ENCODE measurements at places on chromosomes 4 and X.
A peak's percentile ranks its signal among the peaks of the same experiment; 100 is the strongest.

- no peak for DNase-seq
These were observed 208.1 kb downstream of the PDGFC start for GRCh38 chr4:156763511-156763910.

DNA sequence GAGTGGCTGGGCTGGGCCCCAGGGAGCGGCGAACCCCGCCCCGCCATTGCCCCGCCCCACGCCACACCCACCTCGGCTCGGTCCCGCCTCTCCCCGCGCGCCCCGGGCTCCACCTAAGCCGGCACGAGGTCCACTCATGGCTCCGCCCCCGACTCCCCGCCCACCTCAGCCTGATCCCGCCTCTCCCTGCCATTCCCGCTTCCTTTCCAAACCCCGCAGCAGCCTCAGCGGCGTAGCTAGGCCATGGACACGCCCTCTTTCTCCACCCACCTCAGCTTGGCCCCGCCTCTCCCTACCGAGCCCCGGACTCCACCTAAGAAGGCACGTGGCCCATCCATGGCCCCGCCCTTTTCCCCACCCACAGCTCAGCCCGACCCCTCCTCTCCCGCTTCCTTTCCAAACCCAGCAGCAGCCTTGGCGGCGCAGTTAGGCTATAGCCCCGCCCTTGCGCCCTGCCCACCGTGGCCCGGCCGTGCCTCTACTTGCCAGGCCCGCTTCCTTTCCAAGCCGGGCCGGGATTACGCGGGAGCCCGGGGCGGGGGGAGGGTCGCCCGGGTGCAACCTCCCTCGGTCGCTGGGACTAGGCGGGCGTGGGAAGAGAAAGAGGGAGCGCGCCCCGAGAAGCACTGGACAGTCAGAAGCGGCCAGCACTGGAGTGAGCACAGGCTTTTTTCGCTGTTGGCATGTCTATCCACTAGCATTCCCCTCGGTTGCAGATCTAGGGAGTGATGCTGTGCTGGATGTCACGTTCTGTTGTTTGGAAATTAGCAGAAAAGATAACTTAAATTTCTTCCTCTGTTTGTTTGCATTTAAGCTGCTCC, at the start of gene RELL1:
Gene RELL1, minus strand, starts transcription at position 4 of the 821 bp plus-strand sequence. CDS start 89 bp downstream, outside the sequence.
- DNase-seq = peak; percentile 97

DNA sequence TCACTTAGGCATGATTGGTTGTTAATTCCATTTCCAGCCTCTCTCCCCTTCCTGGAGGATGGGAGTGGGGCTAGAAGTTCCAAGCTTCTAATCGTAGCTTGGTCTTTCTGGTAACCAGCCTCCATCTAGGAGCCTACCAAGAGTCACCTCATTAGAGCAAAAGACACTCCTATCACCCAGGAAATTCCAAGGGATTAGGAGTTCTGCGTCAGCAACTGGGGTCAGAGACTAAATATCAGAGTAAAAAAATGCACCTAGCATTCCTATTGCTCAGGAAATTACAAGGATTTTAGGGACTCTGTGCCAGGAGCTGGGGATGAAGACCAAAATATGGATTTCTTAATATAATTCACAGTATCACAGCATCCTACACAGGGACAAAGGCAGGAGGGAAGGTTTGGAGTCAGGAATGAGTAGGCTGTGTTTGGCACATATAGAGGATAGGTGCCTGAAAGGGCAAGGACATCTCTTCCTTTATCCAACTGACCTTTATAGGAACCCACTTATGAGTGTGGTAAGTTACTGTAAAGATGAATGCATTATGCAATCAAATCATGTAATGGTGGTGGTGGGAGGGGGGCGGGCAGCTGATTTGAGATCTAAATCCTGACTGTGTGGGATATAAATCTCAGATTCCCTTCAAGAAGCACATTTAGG, 30.5 kb upstream of the LIMCH1 start:
- no peak for DNase-seq

DNA sequence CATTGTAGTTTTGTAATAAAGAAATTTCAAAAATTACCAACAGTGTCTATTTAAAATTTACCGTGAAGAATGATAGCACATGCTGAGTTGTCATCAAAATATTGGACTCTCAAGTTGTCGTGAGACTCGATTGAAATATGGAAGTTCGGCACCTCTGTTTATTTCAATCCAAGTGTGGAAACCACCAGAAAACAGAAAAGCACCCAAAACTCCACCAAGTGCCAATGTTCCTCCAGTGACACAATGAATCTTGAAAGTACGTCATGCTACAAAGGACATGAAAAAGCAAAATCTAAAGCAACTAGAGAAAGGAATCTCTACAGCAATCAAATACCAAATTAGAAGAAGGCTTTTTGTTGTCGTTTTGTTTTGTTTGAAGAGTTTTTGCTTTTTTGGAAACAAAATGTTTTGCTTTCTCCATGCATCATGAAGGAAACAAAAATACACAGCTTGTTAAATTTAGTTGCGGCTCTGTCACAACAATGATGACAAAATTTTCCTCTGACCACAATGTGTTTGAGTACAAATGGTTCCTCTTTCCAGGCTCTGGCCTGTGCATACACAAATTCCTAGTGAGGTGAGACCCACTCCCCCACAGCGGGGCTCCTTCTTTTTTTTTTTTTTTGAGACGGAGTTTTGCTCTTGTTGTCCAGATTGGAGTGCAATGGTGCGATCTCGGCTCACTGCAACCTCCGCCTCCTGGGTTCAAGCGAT, 9.6 kb upstream of the IL13RA1 start:
- no peak for DNase-seq

GRCh38 chr4:41890085-41890484, 45.1 kb upstream of the TMEM33 start:
- no peak for DNase-seq

DNA sequence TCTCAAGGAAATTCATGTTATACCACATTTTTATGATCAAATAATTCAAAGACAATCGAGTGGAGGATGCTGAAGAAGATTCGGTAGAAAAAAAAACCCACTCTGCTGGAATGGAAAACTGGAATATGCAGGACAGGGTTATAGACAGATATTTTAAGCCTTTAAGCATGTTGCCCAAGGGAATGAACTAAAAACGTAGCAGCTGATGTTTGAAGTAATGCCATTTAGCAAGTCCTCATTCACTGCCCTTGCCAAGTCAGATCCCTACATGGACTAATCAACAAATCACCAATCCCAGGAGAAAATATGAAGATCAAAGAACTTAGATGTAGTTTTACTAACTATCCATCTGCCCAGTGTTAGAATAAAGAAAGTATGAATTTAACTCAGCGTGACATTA, 75.6 kb upstream of the ETNPPL start:
- no peak for DNase-seq

DNA sequence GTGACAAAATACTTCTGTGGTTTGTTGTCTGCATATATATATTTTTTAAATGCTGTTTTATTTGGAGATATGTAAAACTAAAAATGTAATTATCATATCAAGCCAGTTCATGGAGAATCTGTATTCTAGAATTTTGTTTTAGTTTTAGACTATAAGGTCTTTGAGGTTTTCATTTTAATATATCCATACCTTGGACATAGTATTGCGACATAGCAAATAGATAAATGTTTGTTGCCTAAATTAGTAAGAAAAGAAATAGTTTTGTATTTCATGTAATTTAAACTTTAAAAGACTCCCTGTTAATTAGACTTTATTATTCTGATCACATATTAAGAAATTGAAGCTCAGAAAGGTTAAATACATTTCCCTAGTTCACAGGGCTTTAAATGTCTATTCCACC, 472.9 kb downstream of the GBA3 start:
- no peak for DNase-seq

DNA sequence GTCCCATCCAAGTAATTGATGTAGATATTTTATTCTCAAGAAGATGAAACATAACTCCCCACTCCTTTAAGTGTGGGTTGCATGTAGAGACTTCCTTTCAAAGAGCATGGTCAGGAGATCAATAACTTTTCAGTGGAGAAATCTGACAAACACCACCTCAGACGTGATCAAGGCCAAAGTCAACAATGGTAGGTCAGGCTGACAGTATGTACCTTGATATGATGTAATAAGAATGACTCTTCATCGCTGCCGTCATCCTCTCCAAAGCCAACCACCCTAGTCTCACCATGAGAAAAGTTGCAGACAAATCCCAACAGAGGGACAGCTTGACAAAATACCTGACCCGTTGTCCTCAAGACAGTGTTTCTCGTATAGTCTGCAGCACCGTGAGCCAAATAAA, 67.3 kb upstream of the DHRSX start:
- no peak for DNase-seq

- DNase-seq = no peak
These were observed 235.8 kb upstream of the AADAT start for GRCh38 chr4:170325599-170325998.

DNA sequence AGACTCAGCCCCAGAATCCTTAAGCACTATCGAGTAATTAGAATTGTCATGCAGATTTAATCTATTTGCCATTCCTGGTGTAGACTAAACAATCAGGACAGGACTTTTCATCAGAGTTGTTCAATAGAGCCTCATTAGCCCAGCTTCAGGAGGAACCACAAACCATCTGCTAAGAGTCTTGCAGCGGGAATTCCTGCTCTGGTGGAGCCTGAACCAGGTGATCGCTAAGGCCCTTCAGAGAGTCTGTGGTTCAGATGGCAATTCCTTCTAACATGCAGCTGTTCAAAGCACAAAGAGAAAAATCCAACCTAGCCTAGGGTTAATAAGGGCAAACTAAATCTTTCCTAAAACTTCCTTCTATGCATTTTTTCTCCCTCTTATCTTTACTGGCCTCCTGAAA, 119.1 kb upstream of the CPEB2 start:
- DNase-seq = no peak

- no peak for DNase-seq
These were observed 54.9 kb upstream of the MTM1 start for GRCh38 chrX:150513544-150513943.

DNA sequence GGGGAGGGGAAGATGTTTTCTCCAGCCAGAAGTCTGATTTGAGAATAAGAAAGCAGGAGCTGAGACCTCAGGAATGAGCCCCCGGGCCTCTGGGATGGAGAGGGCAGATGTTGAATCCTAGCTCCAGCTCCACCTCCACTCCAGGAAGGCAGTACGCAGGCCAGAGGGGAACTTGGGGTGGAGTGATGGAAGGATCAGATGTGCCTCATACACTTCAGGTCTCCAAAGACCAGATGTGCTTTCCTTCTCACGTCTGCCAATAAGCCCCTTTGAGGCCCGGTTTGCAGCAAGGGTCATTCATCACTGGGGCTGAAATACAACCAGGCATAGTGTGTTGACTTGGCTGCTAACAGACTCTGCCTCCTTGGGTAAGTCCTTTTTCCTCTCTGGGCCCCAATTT, 28.1 kb downstream of the STARD8 start:
- no peak for DNase-seq

All from T-helper 1 cell (primary cell).